ENCODE measurements at places on chromosomes 11 and 22.

DNA sequence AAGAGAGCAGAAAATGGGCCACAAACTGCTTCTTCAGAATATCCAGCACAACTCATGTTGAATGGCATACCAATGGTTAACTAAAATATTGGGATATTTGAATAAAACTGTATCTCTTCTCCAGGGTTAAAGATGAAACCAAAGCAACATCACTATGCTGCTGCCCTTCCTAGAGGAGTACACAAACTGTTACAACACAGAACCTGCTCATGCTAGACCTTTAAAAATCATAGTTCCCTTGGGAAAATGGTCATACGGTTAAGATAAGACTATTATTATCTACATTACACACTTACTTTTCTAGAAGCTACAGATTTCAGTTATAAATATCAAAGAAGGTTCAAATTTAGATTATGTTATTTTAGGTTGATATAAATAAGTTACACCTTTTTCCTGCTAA, 78.6 kb upstream of the TP53AIP1 start:
- DNase-seq: no peak

DNA sequence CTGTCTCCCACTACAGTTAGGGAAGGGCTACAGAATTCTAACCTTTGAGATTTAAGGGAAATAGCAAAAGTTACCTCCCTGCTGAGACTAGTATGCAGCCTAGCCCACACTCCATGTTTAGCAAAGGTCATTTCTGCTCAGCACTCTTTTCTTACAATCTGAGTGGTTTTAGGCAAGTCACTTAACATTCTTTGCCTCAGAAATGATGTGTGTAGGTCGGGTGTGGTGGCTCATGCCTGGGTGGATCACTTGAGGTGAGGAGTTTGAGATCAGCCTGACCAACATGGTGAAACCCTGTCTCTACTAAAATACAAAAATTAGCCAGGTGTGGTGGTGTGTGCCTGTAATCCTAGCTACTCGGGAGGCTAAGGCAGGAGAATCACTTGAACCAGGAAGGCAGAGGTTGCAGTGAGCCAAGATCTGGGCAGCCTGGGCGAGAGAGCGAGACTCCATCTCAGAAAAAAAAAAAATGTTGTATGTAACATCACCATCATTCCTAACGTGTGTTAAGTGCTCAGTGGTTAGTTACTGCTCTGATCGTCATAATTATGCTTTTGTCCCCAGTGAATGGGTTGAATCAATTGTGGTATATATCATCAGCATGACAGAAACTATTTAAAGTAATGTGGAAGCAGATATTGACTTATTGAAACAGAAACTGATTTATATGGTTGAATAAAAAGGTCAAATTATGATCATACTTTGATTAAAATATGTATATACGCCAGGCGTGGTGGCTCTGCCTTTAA, 55.0 kb downstream of the COPB1 start:
- DNase-seq: no peak

- no peak for DNase-seq
Observed at GRCh38 chr11:68064926-68065325, 26.1 kb downstream of the TCIRG1 start.

- DNase-seq: peak; percentile 8
Observed at GRCh38 chr11:14357881-14358728, 878 bp downstream of the RRAS2 start.

DNA sequence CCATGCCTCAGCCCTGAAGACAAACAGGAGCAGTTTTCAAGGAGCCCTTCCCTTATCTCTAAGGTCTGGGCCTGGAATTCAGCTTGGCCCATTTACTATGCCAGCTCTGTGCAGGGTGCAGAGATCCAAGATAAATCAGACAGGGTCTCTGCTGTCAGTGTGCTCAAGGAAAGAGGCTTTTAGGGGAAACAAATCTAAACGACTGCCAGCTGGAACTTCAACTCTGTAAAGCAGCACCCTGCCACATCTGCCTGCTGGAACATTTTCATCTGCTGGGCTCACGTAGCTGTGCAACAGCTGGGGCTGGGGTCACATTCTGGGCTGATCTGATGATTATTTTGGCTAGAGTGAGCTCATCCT, 19.8 kb upstream of the EHF start:
- DNase-seq: no peak

DNA sequence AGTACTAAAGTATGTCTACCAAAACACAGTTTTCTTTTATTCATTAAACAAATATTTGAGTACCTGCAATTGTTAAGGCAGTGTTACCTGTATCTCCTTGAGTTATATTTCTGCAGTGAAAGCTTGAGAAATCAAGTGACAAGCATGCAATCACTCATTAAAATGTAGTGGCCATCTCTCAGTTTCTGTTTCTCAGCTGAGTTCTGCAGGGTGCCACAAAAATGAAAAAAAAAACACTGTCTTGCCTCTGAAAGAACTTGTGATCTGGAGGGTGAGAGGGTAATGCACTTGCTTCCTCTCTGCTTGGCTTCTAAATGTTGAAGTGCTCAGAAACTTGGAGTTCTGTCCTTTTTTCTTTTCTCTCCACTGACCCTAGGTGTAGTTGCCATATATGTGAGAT, 6.8 kb downstream of the QSER1 start:
- no peak for DNase-seq

DNA sequence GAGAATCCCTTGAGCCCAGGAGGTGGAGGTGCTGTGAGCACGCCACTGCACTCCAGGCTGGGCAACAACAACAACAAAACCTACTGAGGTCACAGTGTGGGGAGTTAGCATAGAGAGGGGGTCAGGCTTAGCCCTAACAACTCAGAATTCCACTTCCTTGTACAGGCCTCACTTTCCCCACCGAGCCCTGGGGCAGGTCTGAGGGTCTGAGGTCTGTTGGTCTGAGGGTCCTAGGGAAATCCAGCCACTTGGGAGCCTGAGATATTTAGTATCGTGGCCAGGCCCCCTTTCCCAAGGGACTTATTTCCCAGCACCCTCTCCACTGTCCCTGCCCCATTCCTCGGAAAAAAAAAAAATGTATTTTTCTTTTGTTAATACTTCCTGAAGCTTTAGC, 34.8 kb upstream of the HORMAD2 start:
- DNase-seq: no peak

GRCh38 chr11:112410325-112410724, 149.7 kb upstream of the PLET1 start:
- no peak for DNase-seq

DNA sequence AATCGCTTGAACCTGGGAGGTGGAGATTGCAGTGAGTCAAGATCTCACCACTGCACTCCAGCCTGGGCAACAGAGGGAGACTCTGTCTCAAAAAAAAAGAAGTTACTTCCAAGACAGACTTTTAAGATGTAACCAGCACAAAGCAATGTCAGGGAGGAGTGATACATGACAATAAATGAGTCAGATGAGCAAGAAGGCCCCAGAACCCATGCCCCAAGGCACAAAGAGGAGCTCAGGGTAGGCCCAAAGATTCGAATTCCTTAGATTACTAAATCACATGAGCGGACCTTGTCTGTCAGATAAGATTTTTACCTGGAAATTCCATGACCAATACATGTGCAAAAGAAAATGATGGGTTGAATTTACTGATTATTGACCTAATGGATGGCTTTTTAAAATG, 10.5 kb upstream of the JHY start:
- DNase-seq: no peak

DNA sequence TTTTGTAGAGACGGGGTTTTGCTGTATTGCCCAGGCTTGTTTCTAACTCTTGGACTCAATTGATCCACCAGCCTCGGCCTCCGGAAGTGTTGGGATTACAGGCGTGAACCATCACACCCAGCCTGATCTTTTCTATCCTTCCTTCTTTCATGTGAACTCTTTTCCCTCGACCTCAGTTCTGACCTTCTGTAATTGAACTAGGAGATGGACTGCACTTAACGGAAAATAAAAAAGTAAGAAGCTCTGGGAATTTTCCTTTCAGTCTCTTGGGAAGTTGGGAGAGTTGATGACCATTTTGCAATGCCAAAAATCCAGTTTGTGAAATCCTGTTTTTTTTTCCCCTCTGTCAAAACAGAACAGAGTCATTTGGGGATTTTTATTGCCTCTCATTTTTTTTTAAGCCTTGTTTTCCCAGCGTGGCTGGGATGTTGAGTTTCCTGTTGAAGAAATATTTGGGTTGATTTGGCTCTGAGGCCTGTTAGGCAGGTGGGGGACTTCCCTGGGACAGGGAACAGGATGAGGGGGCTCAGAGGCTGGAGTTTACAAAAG, 26.9 kb upstream of the CYB5R3 start:
- no peak for DNase-seq

GRCh38 chr11:95760941-95761340, 28.6 kb downstream of the FAM76B start:
- no peak for DNase-seq

DNA sequence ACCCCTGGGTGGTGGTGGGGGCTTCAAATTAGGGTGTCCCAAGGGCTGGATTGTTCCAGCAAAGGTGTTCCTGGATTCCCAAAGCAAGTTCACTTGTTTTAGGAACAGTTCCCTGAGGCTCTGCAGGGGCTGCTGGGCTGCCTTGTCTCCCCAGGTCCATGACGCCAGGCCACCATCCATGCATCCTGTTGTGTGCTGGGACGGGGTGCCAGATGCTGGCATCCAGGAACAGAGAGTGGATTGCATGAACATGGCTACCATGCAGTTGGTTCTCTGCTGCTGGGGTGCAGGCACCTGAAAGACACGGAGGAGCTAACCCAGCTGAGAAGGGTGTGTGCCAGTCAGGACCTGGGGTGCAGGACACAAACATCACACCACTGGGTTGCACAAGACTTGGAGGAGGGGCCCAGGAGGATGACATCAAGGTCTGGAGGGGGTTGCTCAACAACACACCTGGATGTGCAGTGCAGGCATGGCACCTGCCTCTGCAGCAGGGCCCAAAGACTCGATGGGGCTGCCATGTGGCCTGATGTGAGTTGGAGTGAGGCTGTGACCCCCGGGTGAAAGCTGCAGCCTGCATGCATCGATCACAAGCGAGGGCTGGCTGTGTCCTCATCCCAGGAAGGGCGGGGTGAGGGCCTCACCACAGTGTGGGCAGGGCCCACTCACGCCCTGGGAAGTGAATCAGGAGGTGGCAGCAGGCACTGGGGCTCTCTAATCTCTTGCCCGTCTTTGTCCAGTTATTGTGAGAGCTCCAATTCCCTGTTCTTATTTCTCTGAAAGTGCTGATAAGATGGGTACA, 74.0 kb upstream of the CLDN5 start:
- no peak for DNase-seq

GRCh38 chr11:37770145-37770544, 1172.1 kb upstream of the RAG2 start:
- DNase-seq: no peak

- DNase-seq: no peak
Observed at GRCh38 chr11:78929906-78930220, 355.2 kb upstream of the NARS2 start.

DNA sequence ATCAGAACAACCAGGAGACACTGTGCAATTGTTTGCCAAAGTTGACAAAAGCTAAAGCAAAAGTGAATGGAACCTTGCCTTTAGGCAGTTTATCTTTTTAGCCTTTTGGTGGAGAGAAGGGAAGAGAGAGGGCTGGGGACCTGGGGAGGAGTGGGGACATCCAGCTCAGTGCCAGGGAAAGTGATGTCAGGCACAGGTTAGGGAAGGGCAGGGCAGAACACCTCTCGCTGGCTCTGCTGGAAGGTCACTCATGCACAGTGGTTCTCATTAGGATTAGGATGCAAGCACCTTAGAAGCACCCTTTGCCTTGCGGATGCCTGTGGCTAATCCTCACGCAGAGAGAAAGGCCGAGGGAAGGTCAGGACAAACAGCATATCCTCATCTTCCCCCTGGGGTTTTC, 14.3 kb upstream of the LINC01488 start:
- no peak for DNase-seq

DNA sequence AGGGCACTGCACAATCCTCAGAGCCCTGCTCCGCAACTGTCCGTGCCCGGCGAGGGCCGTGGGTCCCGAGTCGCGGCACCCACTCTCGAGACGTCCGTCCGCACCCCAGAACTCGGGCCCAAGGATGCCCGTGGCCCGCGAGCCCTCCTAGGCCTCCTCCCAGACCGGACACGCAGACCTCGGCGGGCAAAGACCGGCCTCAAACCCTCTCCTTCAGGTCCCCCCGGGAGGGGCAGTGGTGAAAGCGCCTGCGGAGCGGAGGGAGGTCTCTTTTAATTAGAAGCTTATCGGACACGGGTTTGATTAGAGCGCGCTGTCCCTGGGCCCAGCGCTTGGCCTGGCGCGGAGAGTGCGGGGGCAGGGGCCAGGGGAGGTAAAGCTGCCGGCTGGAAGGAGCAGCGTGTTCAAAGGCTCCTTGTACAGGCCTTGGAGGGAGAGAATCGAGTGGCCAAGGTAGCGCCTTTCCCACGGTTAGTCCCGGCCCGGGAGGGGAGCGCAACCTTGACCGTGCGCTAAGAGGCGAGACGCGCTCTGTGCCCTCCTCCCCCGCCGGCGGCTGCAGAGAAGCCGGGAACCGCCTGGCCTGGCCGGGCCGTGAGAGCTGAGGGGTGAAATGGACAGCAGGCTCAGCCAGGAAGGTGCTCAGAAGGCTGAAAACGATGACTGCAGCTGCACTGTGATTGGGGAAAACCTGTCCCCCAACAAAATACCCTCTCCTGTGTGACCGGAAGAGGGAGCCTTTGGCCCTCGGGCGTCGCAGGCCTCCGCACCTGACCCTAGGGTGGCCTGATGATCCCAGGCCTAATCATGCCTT, 4.6 kb downstream of the WT1 start:
- DNase-seq: no peak

GRCh38 chr11:19320827-19321226, 80.1 kb upstream of the E2F8 start:
- no peak for DNase-seq

DNA sequence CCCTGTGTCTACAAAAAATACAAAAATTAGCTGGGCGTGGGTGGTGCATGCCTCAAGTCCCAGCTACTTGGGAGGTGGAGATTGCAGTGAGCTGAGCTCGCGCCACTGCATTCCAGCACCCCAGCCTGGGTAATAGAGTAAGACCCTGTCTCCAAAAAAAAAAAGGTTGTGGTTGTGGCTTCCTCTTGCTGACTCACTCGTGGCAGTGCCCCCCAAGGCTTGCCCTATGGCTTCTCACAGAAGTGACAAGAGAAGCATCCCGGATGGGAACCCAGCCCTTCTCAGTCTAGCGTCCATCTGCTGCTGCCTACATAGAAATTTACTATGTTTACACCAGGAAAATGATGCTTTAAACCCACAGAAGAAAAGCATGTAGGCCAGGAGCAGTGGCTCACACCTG, 68.5 kb upstream of the PITPNB start:
- DNase-seq: no peak

DNA sequence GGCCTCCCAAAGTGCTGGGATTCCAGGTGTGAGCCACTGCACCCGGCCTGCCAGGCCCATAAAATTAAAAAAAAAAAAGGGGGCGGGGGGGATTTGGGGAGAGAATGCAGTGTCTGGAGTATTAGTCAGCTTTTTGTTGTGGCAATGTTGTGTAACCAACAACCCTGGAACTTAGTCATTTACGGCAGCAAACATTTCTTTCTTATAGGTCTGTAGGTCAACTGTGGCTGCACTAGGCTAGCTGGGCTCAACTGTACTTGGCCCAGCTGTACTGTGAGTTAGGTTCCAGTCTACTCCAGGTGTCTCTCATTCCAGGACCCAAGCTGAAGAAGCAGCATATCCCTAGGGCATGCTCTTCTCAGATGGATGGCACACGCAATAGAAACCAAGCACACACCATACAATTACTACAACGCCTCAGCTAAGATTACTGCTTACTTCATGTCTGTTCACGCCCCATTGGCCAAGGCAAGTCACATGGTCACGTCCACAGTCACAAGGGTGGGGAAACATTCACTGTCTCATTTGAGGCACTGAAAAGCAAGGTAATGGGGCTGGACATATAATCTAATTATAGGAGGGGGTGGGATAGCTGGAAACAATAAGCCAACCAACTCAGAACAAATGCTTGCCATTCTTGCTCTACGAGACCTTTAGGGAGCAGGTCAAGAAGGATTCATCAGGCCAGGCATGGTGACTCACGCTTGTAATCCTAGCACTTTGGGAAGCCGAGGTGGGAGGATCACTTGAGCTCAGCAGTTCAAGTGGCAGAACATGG, 10.4 kb upstream of the SPINDOC start:
- DNase-seq: no peak

Data from stimulated activated CD4-positive, alpha-beta T cell treated with anti-CD3 and anti-CD28 coated beads, Interleukin-1b, Interleukin-23, amount 100 ng/mL, for 1 hour (primary cell).